ENCODE measurements at places on chromosomes 6 and 20.

DNA sequence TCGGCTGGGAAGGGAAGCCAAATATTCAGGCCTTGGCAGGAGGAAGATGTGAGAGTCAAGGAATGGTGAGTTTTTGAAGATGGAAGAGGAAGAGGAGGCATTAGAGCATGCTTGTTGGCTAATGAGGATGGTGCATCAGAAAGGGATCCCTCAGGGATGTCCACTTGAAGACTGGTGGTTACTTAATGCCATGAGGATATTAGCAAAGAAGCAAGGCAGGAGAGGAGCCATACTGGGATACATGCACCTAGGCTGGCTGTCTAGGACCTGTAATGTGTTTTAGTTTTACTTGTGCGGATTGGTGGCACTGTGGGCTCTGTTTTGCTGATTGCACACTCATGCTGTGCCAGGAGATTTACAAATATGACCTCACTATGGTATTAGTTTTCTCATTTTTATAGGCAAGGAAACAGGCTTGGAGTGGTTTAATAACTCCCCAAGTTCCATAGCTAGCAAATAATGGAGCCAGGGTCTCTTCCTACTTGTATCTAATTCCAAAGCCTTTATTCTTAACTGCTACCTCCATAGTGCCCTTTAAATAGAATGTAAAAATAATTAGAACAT lies 37.8 kb downstream of the NCOA7 start:
- no peak for DNase-seq

GRCh38 chr6:57173056-57173885 lies 1.1 kb downstream of the BAG2 start:
- DNase-seq: no peak

GRCh38 chr6:156807028-156807427 lies 29.9 kb downstream of the ARID1B start:
- DNase-seq: no peak

DNA sequence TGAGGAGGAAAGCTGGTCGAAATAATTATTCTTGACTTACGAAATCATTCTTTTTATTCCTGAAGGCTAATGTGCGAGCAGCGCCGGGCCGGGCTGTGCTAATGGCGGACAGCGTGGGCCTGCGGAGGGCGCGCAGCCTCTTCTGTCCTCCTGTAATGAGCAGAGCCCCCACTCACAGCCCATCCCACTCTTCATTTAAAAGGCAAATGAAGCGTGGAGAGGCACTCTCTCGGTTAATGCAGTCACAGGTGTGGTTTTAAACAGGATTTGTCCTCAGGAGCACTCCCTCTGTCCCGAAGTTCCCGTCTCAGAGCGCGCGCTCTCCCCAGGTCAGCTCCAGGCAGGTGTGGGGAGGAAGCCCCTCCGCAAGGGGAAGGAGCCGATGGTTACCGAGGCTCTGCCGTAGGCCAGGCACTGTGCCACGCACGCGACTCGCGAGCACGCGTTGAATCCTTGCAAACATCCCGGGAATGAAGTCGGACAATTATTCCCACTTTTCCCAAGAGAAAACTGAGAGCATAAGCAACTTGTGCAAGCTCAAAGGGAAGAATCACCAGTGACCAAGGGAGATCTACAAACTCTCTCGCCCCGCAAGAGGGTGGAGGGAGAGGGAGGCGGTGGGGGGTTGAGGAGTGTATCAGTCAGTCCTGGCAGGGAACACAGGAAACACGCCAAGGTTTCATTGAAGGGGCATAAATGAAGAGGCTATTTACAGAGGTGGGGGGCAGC lies 35.5 kb upstream of the ZFAND3 start:
- no peak for DNase-seq
